Mucosa of gallbladder (tissue), 1 donor: ENCODE measurements at places on chromosomes 7 and 10.

GRCh38 chr10:59857049-59857448, 49.3 kb downstream of the CCDC6 start:
- no peak for DNase-seq

GRCh38 chr10:86956195-86956847, 1.1 kb downstream of the MMRN2 start:
- no peak for DNase-seq

DNA sequence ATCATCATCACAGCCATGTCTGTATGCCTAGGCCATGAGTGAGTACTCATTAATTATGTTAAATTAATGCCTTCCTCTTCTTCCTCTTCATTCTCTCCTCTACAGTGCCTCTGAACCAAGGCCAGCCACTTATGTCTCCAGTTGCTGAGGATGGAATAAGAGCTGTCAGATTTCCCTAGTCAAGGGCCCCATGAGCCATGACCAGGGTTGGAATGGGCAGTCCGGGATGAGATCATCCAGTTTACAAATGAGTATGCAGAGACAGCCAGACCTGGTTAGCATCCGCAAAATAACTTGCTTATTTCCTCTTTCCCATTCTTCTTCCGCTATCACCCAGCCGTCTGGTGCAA, 342.7 kb downstream of the GRID1 start:
- DNase-seq = no peak

DNA sequence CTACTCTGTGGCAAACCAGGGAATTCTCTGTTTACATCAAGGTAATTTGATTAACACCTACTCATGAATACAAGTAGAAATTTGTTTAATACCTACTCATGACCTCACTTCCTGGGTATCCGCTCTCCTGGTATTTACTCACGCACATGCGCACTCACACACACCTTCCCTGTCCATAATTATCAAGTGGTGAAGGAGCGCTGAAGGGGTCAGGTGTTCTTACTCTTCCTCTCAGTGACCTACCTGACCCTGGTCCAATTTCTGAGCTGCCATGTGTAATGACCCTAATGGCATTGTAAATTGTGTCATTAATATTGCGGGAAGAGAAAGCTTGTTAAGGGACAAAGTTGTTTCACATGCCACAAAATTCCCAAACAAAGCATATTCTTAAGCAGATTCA, 41.3 kb upstream of the TRIL start:
- DNase-seq = no peak

- DNase-seq = no peak
These were observed 31.2 kb downstream of the COL17A1 start for GRCh38 chr10:104054430-104054829.

DNA sequence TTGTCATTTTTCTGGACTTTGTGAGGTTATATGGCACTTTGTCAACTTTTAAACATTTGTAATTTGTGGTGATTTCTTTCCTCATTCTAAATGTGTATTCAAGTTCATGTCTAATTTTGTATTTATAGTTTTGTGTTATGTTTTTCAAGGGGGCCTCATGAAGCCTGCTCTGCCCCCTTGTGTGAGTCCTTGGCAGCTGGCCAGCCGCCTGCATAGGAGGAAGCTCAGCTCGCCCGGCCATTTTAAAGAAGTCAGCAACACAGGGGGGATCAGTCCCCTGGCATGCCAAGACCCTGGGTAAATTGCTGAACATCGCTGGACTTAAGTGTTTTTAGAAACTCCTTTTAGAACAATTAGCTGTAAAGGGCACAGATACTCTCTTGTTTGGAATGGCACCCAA, 123.0 kb downstream of the ANLN start:
- no peak for DNase-seq

DNA sequence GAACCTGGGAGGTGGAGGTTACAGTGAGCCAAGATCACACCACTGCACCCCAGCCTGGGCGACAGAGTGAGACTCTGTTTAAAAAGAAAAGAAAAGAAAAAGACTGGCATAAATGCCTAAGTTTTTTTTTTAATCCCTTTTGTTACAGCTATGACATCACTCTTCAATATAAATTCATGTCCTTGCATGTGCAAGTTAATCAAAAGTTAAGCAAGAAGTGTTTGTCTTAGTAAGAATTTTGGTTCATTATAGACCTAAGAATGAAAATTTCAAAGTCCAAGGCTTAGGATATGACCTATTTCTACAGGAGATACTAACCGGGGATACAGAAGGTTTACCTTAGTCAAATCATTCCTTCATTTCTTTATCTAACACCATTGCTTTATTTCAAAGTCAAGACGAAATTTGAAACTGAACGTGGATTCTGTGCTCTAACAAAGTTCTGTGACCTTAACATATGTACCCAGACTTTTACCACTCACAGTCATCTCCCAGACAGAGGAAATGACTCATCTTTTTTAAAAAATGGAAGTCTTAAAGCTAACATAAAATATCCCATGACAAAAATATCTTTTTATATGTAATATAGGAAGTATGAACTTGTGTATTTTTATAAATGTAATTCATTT, 29.3 kb upstream of the ITGB8 start:
- DNase-seq = no peak

- no peak for DNase-seq
These were observed 6.9 kb upstream of the VGF start for GRCh38 chr7:101172005-101172853.

DNA sequence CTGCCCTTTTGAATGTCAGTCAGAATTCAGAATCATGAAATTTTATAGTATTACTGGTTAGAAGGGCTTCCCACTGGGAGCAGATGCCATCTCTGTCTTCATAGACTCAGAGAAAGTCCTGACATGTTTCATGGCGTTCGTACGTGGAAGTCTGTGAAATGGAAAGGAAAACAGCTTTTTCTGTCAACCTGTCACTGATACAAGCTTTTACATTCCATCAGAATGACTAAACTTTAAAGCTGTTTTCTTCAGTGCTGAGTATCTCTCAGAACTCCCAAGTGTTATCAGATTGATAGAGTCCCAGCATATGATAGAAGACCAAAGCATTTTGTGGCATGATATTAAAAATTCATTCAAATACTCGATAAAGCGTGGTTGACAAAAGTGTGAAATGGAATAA, 726.7 kb upstream of the GALNT17 start:
- DNase-seq = no peak

DNA sequence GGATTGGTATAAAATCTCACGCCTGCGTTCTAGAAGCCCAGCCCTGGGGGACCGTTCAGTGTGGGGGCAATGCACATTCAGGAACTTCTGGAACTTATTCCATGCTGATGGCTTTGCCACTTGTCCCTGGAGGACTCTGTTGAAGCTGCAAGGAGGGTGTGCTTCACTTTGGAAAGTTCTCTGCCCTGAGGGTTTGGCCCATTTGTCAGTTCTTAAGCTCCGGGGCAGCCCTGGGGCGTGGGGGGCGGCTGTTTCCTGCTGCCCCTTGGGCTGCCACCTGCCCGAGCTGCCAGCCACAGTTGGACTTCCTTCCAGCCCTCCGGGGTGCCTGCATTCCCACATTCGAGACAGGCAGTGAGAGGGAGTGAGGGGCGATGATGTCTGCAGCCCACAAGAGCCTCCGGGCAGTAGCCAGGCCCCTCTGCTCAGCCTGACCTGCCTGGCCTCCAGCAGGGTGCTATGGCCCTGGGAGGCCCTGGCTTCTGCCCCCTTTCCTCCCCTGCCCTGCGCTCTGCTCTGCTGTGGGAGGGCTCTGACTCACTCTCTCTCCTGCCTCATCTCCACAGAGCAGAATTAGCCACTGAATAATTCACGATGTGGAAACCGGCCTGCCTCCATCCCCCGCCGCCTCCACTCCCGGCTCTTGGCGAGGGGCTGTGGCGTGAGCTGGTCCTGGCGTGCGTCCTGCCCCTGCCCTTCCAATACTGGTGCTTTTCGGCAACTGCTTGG, 1.9 kb downstream of the TTYH3 start:
- DNase-seq = peak; percentile 44

GRCh38 chr7:48130658-48131108, 40.6 kb upstream of the ABCA13 start:
- no peak for DNase-seq

- no peak for DNase-seq
These were observed 57.4 kb upstream of the ACBD5 start for GRCh38 chr10:27297844-27298521.

DNA sequence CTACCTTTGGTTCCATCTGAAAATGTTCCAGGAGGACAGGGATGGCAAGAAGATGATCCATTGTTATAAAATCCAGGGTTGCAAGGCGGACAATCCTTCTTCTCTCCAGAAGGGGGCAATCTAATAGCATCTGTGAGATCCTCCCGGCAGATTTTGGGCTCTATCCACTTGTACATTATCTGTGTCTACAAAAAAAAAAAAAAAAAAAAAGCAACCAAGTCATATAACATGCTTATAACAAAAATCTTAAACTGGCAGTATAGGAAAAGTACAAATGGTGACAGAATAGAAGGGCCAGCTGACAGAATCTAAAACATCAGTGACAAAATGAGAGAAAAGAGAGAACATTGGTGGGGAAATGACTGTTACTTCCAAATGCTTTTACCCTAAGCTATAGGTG, 132.7 kb downstream of the ELAPOR2 start:
- DNase-seq = no peak

DNA sequence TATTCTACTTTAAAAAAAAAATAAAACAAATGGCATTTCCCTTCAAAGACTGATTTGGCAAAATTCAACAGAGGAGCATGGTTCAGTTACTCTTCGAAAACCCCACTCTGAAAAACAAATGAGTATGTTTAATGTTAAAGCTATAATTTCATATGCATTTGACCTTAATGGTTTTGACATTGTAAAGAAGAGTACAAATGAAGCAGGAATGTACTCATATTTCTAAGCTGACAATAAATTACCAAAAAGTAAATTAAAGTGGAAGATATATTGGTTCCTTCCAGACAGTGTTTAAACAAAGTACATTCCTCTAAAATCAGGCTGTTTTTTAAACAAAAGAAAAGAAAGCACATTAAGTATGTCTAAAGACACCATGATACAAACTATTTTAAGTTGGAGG, 16.4 kb downstream of the RGS10 start:
- DNase-seq = no peak

DNA sequence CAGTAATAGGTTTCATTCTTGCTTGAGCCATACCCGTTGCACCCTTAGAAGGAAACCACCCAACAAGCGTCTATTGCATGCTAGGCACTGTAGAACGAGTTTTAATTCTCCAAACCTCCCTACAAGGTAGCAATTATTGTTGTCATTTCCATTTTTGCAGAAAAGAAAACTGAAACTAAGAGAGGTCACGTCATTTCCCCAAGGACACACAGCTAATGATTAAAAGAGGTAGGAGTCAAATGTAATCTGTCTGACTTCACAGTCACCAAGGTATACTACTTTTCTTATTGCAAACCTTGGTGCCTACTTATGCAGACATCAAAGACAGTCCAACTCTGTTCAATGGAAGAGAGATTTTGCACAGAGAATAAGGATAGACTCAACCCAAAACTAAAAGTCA, 49.1 kb upstream of the C1QL3 start:
- DNase-seq = no peak

- no peak for DNase-seq
These were observed 34.5 kb downstream of the ASB13 start for GRCh38 chr10:5631936-5632335.

- no peak for DNase-seq
These were observed 814 bp upstream of the GPAM start for GRCh38 chr10:112184379-112184778.

DNA sequence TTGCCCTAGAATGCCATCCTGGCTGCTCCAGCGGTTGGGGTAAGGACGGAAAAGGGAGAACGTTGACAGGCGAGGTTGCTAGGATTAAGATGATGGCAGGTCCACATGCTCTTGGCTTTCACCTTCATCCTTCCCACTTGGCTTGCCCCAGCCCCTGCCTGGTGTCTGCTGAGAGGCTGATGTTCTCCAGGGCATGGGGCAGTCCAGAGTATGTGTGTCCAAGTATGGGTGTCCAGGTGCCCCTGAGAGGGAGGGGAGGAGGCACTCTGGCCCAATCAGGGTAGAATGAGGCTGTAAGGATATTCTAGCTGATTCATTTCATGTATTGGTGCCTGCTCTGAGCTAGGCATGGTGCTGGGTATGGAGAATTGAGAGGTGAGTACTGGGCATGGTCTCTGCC, 12.6 kb downstream of the NEURL1 start:
- DNase-seq = no peak

- no peak for DNase-seq
These were observed 41.5 kb upstream of the EBLN1 start for GRCh38 chr10:22259280-22259679.

DNA sequence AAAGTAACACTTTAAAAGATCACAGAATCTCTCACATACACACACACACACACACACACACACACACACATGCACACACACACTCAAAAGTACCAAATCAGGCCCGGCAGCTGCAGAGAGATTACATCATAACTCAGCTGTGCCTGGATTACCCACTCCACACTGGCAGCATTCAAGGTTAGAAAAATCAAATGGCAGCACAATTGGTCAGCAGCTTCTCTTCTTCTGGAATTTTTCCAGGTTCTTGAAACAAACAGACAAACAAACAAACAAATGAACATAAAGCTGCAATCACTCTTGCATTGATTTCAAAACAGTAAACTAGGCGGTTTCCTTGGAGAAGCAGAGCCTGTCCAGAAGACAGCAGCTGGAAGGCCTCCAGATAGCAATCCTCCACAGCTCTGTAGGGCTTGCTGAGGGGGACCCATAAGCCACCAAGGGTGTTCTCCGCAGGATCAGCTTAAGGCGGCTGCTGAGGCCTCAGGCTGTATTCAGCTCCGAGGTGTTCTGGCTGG, 24.5 kb upstream of the FAM133B start:
- no peak for DNase-seq

- no peak for DNase-seq
These were observed 370.3 kb upstream of the CELF2 start for GRCh38 chr10:10647331-10647730.

GRCh38 chr7:80208700-80209099, 74.1 kb downstream of the GNAI1 start:
- DNase-seq = no peak

DNA sequence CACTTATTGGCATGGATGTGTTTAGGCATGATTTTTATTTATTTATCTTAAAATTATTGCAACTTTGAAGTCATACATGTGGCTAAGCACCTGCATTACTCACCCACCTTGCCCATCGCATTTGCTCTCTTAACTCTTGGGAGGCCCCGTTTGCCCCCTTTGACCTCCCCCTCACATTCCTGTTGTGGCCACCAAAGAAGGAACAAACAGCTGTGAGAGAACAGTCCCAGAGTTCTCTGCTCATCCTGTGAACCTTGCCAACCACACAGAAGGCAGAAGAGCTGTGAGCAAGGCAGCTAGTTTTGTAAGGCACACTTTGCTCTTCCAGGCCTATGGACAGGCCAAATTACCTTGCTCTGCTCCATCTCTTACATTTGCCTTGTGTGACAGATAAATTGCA, 23.6 kb upstream of the FGL2 start:
- DNase-seq = no peak

- DNase-seq = no peak
These were observed 73.0 kb upstream of the IL6 start for GRCh38 chr7:22653951-22654350.

DNA sequence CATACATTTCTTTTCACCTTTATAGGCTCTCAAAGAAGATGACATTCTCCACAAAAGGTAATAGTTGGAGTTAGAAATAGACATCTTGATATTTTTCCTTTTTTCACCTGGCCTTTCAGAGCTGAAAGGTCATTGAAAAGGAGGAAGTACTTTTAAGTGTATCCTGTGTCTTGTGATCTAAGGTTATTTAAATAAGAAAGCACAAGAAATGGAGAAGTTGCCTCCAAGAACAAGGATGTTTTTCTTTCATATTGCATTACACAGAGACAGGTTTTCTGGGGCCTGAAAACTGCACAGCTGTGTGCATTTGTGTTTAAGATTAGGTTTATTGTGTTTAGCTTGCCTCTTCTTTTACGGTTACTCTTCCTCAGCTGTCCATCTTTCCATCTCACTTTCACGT, 103.4 kb upstream of the SEMA3D start:
- DNase-seq = no peak

- no peak for DNase-seq
These were observed 7.7 kb downstream of the DPCD start for GRCh38 chr10:101595591-101596433.
